ENCODE measurements at places on chromosomes 7 and 10.

DNA sequence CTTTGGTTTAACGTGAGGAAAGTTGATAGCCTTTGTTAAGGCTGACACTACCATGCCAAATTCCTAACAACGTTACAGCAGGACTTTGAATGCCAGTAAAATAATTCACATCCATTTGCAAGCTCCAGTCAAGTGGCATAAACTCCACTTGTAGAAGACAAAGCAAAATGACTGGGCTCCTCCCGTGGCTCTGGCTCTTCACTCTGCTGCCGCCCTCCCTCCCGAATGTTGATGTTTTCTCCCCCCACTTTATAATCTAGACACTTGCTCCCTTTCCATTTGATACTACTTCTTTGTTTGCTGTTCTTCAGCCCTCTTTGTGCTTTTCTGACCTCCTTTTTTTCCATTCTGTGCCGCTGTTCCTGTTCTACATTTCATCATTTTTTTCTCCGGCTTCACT is 22.8 kb upstream of the ITGB8 start:
- DNase-seq: no peak

DNA sequence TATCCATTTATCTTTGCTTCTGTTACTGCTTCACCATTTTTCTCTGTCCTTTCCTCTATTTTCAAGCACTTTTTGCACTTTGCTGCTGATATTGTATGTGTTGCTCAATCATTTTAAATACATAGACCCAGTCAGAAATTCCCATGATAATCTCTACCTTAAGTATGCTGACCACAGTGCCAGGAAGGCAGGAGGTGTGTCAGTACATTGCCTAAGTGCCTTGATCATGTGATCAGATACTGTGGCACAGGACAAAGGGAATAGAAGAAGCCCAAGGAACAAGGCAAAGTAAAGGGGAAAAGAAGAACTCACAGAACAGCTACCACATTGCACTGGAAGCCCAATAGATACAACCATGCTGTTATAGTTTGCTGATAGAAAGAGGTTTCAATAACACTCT is 53.7 kb upstream of the CD36 start:
- no peak for DNase-seq

DNA sequence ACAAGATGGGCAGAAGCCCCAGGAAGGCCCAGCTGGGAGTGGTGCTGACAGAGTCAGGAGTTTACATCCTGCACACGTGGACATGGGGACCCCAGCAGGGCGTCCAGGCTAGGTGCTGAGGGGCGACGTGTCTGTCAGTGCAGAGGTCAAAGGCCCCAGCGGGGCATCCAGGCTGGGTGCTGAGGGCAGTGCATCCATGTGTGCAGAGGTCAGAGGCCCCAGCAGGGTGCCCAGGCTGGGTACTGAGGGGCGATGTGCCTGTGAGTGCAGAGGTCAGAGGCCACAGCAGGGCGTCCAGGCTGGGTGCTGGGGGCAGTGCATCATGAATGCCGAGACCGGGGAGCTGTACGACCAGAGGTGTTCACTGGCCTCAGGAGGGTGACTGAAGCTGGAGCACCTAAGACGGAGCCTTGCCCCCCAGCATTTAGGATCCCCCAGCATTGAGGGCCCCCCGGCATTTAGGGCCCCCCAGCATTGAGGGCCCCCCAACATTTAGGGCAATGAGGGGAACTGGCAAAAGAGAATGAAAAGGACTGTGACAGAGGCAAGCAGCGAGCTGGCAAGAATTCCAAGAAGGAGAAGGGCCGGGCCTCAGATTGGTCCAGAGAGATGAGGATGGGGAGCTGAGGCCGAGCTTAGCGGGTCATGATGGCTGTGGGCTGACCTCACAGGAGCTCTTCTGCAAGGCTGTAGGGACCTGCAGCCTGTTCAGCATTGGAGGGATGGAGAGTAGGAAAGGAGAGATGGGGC is 474.9 kb downstream of the PTPRN2 start:
- DNase-seq: no peak

DNA sequence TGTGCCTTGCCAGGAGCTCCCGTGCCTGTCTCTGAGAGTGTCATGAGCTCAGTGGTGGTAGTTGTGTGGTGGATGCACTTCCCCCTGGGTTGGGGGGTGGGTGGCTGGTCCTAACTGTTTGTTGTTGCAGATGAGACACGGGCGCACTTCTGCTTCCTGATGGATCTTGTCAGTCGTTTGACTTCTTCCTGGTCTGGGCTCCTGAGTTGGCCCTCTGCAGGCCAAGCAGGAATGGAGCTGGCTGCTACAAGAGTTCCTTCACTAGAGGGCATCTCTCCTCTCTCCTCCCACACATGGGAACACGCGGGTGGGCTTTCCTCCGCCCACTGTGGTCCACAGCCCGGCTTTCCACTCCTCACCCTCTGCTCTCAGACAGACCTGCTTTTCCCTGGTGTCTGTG is 82.0 kb downstream of the BMS1 start:
- no peak for DNase-seq

DNA sequence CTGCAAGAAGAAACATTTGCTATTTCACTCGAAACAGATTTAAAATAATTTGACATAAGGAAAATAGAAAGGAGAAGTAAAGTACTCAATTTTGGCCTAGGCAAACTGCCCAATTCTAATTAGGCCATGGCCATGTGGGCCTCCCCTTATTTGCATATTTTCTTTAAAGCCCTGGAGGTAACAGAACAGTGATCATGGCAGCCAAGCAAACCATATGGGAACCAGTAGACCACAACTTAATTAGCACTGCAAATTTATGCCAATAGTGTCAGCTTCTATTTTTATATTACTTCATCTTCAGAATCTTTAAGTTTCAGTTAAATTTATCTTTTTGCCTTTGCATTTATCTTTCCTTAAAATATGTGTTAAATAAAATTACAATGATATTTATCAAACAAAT is 63.3 kb upstream of the THSD7A start:
- DNase-seq: no peak

- no peak for DNase-seq
These were observed 68.7 kb upstream of the PAPSS2 start for GRCh38 chr10:87590705-87591588.

- DNase-seq: no peak
These were observed 68.9 kb upstream of the NFE2L3 start for GRCh38 chr7:26083113-26083512.

DNA sequence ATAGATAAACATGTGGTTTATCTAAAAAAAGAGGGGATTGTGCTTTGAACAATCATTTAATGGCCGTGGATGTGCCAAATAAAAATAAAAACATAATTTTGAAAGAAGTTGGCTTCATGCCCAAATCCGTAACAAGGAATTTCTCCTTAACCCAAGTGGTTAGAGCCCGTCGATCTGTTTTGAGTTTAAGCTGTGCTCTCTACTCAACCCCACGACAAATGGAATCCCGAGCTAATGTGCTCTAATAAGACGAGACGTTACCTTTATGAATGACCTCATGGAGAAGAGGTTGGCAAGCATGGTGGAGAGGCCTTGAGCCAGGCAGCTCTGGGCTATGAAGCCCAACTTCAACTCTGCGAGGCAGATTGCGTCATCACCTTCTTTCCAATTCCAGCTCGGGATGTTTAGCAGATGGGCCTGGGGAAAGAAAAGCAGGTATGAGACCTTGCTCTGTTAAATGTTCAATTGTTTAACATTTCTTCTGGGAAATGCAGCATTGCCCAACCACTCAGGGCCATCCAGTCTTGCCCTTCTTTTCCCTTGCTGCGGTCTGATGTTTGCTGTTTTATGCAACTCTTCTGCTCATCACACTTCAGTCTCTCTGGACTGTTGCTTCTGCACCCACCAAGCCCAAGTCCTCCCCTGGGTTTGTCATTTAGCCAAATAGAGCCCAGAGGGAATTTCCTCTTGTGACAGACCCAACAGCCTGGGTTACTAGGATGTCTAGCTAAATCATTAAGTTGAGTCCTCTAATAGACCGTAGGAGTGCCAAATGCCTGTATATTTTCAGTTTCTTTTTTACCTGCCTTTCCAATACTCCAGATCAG is 564.6 kb downstream of the KCNMA1 start:
- no peak for DNase-seq

- no peak for DNase-seq
These were observed 6.0 kb downstream of the INA start for GRCh38 chr10:103282961-103283360.

DNA sequence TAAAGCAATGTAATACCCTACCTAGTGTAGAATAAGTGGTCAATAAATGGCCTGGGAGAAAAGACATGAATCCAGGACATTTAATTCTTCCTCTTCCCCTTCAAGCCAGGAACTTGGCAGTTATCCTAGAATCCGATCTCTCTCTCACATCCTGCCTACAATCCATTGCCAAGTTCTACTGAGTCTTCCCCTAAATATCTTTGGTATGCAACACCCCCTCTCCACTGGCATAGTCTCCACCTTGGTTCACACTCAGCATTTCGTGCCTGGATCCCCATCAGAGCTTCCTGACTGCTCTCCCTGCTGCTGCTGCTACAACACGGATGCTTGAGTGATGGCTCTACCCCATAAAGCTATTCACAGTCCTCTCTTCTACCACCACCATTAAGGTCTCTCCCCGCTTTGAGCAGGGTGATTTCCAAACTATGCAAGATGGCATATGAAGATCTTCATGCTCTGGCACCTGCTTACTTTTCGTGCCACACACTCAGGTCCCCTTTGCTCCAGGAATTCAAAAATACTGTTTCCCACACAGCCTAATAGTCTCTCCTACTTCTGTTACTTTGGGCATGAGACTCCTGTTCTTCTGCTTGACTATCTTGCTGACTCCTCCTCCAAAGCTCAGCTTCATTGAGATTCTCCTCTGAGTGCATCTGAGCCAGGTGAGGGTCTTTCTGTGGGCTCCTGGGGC is 4.8 kb downstream of the ANK3 start:
- DNase-seq: no peak

DNA sequence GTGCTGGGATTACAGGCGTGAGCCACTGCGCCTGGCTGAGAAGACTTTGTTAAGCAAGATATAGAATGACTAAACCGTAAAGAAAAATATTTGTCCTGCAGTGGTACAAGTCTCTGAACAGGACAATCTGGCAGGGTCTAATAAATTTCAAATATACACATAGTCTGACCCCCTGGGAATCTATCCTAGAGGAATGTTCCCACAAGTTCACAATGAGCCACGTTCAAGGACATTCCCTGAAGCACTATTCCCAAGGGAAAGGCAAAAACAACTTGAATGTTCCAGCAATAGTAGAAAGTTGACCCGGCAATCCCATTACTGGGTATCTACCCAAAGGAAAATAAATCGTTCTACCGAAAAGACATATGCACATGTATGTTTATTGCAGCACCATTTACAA is 82.0 kb downstream of the HIP1 start:
- no peak for DNase-seq

- no peak for DNase-seq
These were observed 44.3 kb upstream of the PPP1R17 start for GRCh38 chr7:31642681-31643115.

- no peak for DNase-seq
These were observed 35.0 kb downstream of the GLRX3 start for GRCh38 chr10:130171196-130171595.

- DNase-seq: no peak
These were observed 254.8 kb upstream of the CTBP2 start for GRCh38 chr10:125415006-125415633.

- DNase-seq: no peak
These were observed 40.8 kb upstream of the KMT2E start for GRCh38 chr7:104973227-104973626.

DNA sequence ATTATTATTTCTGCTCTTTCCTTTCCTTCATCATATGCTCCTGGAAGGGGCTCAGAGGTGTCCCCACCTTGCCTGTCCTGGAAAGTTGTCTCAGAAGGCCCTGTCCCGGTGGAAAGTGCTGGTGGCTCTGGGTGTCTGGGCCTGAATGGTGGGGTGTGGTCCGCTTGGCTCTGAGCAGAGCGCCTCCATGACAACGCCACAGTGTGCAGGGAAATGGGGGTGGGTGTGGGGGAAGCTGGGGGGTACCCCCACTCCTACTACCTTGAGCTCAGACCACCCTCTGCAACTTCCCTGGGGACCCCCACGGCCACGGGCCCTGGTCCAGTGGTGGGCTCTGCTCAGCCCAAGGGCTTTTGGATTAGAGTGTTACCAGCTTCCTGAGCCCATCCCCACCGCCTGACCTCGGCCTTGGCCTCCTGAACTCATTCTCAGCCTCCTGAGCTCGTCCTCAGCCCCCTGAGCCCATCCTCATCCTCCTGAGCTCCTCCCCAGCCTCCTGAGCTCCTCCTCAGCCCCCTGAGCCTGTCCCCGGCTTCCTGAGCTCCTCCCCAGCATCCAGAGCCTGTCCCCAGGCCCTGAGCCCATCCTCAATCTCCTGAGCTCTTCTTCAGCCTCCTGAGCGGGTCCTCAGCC is 106.4 kb upstream of the FAM20C start:
- no peak for DNase-seq

- DNase-seq: no peak
These were observed 197.4 kb downstream of the ELMO1 start for GRCh38 chr7:37251222-37251621.

DNA sequence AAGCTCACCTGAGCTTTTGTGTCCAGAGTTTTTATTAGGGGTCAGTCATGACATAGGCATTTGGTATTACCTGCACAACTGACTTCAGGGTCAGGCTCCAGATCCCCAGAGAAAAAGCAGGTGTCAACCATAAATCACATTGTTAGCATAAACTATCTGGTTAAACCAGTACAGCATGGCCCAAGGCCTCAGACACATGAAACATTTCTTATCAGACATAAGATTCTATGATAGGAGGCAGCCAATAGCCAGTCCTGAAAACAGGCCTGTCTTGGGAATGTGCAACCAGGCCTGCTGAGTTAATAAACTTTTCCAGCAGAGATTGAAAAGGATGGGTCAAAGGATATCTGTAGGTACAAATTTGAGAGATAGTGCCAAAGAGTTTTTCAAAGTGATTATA is 116.1 kb downstream of the TPST1 start:
- DNase-seq: no peak

GRCh38 chr7:66076462-66077329 is 1.1 kb downstream of the ASL start:
- no peak for DNase-seq

- no peak for DNase-seq
These were observed 201.4 kb downstream of the PTEN start for GRCh38 chr10:88064608-88065382.

DNA sequence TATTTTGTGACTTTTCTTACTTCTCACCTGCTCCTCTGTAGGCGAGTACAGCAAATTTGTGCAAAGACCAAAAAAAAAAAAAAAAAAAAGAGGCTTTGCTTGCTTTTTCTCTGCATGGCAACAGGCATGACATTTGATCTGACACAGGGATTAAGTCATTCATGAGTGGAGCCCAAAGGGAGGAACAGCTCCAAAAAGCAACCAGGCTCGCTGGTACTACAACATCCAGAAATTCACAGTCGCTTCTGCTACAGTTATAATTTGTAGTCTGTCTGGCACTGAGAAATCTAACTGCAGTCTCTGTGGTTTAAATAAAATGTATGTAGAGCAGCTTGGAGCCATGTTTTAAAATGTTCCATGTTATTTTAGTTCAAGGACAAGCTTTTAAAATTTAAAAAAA is 31.7 kb downstream of the MKX start:
- DNase-seq: no peak

DNA sequence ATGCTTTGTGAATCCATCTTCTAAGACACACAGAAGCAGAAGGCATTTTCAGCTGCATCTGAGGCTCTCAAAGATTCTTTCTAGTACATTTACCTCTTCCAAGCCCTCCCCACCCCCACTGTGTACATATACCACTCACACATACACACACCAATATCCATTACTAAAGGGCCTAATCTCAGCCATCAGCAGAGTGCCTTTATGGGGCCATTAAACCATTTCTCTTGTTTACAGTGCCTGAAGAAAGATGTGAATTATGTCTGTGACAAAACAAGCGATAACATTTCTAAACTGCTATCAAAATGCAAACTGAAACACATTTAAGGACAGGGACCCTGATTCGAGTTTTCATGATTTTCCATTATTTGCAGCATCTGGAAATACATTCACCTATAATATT is 40.0 kb downstream of the ETV1 start:
- no peak for DNase-seq

GRCh38 chr7:64611717-64612116 is 48.8 kb upstream of the ZNF680 start:
- DNase-seq: no peak

Measured in stimulated activated CD8-positive, alpha-beta memory T cell treated with anti-CD3 and anti-CD28 coated beads, Interleukin-7, amount 100 ng/mL, for 1 hour (primary cell).